ENCODE measurements at places on chromosomes 12 and 14.

- no peak for DNase-seq
Observed at GRCh38 chr12:76948879-76949278, 70.1 kb upstream of the CSRP2 start.

- no peak for DNase-seq
Observed at GRCh38 chr12:41794336-41794735, 350.3 kb downstream of the GXYLT1 start.

GRCh38 chr12:98403385-98403784 is 112.0 kb upstream of the TMPO start:
- no peak for DNase-seq

- no peak for DNase-seq
Observed at GRCh38 chr14:104697317-104697703, 7.9 kb downstream of the INF2 start.

DNA sequence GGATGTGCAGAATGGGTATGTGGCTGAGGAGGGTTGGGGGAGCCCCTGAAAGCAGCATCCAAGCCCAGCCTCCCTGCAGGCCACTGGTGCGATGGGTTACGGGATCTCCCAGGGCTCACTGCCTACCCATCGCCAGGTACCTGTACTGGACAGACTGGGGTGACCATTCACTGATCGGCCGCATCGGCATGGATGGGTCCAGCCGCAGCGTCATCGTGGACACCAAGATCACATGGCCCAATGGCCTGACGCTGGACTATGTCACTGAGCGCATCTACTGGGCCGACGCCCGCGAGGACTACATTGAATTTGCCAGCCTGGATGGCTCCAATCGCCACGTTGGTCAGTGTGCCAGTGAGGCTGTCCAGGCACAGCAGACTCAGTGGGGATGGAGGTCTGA is 18.3 kb upstream of the NXPH4 start:
- DNase-seq: no peak

DNA sequence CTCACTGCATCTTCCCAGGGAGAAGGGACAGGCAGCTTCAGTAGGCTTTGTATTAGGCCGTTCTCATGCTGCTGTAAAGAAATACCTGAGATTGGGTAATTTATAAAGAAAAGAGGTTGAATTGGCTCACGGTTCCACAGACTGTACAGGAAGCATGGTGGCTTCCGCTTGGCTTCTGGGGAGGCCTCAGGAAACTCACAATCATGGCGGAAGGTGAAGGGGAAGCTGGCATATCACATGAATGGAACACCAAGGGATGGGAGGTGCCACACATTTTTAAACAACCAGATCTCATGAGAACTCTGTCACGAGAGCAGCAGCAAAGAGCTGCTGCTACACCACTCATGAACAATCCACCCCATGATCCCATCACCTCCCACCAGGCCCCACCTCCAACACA is 182.2 kb upstream of the SFSWAP start:
- no peak for DNase-seq

- no peak for DNase-seq
Observed at GRCh38 chr12:50240792-50241114, 42.6 kb downstream of the LIMA1 start.

Data from KBM-7 (cell line).